ENCODE measurements at places on chromosomes 11 and 22.

GRCh38 chr11:97149741-97150140 is 759.9 kb downstream of the JRKL start:
- DNase-seq: no peak

GRCh38 chr22:41596776-41597634 is 7.4 kb upstream of the PMM1 start:
- DNase-seq: no peak

DNA sequence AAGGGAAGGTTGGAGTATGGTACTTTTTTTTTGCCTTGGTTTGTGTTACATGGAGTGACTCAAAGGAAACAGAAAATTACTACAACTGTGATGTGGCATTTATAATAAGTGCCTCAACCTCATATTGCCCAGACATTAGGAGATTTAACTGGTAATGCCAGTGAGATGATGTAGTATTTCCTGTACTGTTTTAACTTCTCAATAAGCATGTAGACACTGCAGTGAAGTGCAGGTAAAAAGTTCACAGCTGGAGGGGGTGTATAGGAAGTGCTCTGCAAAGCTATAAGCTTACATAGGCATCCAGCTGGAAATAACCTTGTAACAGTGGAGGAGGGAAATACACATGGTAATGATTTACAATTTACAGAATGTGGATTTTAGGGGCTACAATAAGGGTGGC is 138.2 kb upstream of the MTMR2 start:
- no peak for DNase-seq

GRCh38 chr22:31933816-31934482 is 10.4 kb upstream of the YWHAH start:
- no peak for DNase-seq

DNA sequence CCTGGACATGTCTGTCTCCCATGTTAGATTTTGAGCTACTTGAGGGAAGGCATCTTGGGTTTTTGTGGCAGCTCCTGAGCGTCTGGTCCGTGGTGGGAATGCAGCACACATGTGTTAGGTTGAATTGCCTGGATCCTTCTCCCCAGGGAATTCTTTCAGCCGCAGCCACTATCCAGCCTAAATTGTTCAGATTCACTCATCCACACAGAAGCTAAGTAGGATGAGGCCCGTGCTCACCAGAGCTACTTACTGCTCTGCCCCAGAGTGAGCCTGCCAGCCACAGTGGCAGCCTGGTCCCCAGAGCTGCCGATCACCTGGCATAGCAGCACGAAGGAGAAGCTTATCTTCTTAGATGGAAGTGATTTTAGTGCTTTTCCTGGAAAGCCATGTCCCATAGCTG is 34.4 kb upstream of the SORL1-AS1 start:
- no peak for DNase-seq

GRCh38 chr11:76088511-76088910 is 117.8 kb downstream of the WNT11 start:
- no peak for DNase-seq

GRCh38 chr11:61739966-61740365 is 12.5 kb upstream of the MYRF start:
- no peak for DNase-seq

DNA sequence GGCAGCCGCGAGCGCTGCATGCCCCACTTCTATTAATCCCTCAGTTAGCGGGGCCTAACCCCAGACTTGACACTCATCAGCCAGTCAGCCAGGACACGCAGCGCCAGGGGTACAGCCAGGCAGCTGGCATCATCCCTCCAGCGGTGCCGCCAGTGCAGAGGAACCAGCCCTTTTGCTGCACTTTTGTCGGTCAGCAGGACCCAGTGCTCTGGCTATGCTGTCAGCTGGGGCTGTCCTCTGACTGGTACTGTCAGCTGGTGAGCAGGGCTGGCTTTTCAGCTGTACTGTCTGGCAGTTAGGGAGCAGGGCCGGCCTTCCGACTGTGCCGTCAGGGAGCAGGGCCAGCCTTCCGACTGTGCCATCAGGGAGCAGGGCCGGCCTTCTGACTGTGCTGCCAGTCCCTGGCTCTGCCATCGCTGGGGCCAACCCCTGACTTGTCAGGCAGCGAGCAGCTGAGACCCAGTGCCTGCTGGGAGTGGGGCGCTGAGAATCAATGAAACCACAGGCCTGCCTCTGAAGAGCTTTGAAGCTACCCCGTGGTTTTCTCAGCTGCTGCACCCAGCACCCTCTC is 115.4 kb downstream of the KIAA1671 start:
- no peak for DNase-seq

GRCh38 chr22:44759430-44760310 is 7.3 kb downstream of the ARHGAP8 start:
- no peak for DNase-seq

DNA sequence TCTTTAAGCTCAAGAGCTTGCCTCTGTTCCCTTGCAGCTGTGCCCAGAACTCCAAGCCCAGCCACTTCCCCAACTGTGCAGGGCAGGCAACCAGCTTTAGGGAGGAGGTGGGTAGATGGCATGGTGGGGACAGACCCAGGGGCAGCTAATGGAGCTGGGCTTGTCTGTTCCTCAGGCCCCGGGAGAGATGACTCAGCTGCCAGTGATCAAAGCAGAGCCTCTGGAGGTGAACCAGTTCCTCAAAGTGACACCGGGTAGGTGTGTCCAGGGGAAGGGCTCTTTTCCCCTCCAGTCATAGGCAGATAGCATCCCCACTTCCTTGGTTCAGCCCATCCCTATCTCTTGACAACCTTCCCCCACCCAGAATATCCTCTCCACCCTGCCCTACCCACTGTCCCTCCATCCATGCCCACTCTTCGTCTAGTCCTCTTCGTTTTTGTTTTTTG is 32.4 kb downstream of the CREB3L1 start:
- DNase-seq: no peak

GRCh38 chr22:42444077-42444904 is 12.1 kb upstream of the NFAM1 start:
- peak; percentile 43 for DNase-seq

DNA sequence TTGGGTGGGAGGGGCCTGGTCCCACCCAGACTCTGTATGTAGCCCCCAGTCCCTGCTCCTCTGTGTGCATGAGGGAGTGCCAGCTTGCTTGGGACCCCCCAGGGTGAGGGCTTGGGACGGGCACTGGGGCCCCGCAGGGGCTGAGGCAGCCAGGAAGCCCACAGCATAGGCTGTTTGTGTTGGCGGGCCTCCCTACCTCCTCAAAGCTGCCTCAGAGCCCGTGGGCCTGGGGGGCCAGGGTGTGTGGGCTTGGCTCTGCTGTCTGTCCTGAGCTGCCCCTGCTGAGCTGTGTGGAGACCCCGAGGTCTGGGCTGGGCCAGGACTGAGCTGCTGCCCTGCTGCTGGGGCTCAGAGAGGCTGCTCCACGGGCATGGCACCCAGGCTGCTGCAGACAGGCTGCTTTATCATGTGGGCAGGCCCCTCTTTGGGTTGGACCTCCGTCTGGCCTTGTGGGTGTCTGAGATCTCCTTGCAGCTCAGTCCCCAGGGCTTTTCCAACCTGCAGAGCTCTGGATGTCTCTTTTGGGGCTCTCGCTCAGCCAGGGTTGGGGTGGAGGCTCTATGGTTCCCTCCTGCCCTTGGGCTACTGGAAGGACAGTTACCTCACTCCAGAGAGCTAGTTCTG is 3.3 kb downstream of the TSPAN4 start:
- no peak for DNase-seq
